ENCODE measurements at places on chromosomes 5 and 9.

GRCh38 chr5:115601701-115602590 lies at the start of gene TICAM2:
TICAM2 (minus strand) TSS chr5:115602479; CDS start chr5:115581256, 21,223 bp downstream.
- peak; percentile 43 for DNase-seq

- no peak for DNase-seq
Measured at GRCh38 chr5:124742983-124743601, 3.3 kb downstream of the ZNF608 start.

GRCh38 chr9:19471737-19472648 lies 63.2 kb downstream of the ACER2 start:
- DNase-seq: peak; percentile 49

DNA sequence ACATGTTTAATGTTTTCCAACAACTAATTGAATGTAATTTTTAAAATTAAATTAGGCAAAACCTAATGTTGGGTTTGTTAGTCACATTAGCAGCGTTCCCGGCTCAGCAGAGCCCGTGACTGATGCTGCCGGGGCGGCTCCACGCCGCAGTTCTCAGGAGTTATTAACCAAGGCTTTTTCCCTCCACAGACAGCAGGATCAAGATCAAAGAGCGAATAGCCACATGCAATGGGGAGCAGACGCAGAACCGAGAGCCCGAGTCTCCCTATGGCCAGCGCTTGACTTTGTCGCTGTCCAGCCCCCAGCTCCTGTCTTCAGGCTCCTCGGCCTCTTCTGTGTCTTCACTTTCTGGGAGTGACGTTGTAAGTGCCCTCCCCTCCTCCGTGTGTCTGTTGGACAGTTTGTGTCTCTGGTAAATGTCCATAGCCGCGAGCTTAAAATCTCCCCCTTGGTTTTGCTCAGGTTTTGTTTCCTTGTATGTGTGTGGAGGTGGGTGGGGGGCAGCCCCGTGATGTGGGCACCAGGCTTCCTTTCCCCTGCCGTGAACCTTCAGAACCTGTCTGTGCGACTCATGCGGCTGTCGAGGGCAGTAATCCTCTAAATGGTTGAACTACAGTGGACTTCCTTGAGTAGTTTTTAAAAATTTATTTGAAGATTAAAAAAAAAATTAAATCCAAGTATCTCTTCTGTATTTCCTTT lies 37.1 kb downstream of the TENT4A start:
- no peak for DNase-seq

- no peak for DNase-seq
Measured at GRCh38 chr5:54868511-54869483, 116.6 kb downstream of the ESM1 start.

DNA sequence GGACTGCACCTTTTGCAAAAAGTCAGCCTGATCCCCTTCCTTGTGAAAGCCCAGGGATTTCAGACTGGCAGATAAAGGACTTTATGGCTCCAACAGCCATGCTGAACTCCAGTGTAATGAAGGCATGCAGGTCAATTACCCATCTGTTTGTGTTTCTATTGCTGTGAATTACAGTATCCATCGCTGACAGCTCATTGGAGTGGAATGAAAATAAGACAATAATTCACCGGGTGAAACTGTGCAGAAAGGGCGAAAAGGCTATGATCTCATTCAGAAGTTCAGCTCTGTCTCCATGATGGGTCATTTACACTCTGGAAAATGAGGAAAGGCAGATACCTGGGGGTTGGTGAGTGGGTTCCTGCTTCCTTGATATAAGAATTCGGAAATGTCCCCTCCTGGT lies 148.0 kb downstream of the BRINP1 start:
- DNase-seq: no peak

GRCh38 chr5:112344540-112344939 lies 74.5 kb downstream of the EPB41L4A start:
- no peak for DNase-seq

DNA sequence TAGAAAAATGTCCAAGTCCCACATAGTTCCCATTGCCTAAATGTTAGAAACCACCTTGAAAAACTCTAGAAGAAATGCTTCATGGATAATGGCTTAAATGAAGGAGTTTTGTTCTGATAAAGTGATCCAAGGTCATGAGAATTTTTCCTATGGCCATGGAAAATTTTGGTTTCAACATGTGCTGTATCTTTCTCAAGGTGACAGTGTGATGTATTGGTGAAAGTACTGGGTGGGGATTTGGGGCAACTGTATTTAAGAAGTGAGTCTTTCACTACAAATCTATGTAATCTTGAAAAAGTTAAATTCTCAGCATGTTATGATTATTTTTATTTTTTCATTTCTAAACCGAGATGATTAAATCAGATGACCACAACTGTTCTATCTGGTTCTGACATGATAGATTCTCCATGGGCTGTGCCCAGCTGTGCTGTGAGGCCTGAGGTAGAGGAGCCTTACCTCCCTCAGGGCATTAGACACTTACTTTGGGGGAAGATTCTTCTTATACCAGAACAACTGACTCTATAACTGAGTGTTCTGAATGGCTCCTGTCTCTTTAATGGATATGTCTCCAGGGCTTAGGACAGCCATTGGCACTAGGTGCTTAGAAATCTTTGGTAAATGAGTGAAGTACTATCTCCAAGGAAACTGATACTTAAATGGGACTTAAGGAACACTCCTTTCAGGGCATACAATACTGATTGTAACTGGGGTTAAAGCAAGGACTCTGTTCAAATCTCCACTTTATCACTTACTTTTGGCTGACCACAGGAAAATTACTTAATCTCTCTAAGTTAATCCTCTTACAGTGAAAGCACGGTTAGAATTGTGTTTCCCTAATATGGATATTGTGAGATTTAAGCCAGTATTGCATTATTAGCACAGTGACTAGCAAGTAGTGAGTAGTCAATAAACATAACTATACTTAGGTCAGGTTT lies 397.4 kb upstream of the MEF2C start:
- DNase-seq: no peak

GRCh38 chr9:113139225-113139829 lies 11.5 kb upstream of the SLC31A2 start:
- DNase-seq: no peak

- DNase-seq: no peak
Measured at GRCh38 chr9:5893134-5893505, 2.4 kb downstream of the MLANA start.

DNA sequence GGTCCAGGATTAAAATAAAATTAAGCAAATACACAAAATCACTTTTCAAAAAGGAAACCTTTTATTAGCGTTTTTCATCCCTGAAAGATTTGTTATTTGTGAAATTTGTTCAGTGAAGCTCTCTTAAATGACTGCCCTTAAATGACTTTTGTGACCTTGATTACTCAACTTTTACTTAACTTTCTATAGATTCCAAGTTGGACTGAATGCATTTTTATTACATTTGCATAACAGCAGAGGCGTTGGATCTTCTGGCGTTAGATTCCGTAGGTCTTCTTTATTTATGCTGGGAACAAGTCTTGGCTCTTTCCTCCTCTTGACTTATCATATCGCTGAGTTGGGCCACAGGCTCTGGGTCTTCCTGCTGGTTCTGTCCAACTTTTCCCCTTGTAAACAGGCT lies 78.4 kb downstream of the APBA1 start:
- DNase-seq: no peak

DNA sequence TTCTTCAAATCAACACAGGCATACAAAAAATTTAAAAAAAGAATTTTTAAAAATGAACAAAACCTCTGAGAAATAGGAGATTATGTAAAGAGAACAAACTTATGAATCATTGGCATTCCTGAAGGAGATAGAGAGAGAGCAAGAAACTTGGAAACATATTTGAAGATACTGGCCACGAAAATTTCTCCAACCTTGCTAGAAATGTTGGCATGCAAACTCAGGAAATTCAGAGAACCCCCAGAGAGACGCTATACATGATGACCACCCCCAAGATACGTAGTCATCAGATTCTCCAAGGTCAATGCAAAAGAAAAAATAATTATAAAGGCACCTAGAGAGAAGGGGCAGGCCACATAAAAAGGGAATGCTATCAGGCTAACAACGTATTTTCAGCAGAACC lies 472.5 kb downstream of the MTRR start:
- DNase-seq: no peak

GRCh38 chr5:157947156-157947555 lies 88.2 kb upstream of the CLINT1 start:
- no peak for DNase-seq

- no peak for DNase-seq
Measured at GRCh38 chr9:32483343-32483742, 42.7 kb downstream of the RIGI start.

- no peak for DNase-seq
Measured at GRCh38 chr9:35180801-35181200, 19.0 kb downstream of the UNC13B start.

- no peak for DNase-seq
Measured at GRCh38 chr5:38636626-38637025, 80.2 kb upstream of the LIFR start.

GRCh38 chr5:79963261-79964061 lies 27.6 kb downstream of the MTX3 start:
- DNase-seq: no peak
